ENCODE measurements at places on chromosomes 7 and 10.

DNA sequence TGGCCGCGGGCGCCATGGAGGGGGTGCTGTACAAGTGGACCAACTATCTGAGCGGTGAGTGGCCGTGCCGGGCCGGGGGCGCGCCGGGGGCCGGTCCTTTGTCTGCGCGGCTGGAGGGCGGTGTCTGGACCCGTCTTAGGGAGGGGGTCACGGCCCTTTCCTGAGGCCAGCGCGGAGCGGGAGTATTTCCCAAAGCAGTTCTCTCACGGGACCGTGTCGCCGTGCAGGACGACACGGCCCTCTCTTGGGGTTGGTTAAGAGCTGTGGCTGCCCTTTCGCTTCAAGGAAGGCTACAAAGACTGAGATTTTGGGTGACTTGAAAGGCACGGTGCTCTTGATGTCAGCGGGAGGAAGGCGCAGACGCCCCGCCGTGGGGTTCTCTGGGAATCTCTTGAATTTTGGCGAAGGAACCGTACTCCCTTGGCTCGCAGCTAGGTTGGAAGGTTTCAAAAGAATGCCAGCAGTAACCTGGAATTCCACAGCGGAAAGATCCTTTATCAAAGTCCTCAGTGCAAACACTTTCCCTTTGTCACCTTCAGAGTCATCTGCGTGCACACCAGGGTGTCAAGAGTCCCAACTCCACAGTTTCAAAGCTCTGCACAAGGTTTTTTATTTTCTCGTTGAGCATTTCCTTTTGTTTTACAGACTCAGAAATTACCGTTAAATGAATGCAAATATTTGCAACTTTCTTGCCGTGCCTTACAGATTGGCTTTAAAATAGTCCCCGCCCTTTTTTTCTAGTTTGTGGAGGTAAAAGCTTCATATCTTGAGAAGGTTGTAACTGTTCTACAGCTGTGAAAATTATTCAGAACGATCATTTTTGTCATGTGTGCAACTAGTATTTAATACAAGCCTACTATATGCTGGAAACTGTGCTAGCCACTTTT is 780 bp downstream of the PLEKHA8 start:
- DNase-seq, result peak; percentile 6

DNA sequence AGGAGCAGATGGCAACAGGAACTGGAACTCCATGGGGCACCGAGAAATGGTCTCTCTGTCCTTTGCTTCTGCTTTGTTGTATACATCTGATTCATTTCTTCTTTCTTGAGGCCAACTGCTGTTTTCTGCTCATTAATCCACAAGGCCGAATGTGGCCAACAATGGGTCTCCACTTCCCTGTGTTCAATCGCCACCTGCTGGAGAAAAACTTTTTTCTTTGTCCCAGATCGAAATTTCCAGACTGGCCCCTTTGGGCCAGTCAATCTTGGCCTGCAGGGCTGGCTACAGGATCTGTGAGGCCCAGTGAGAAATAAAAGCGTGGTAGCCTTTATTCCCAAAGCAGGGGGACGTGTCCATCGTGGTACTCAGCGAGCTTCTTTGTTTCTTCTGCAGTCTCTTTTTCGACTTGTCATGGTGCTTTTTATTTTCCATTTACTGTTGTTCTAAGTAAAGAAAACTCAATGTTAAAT is 58.8 kb downstream of the PARP12 start:
- DNase-seq, result no peak

DNA sequence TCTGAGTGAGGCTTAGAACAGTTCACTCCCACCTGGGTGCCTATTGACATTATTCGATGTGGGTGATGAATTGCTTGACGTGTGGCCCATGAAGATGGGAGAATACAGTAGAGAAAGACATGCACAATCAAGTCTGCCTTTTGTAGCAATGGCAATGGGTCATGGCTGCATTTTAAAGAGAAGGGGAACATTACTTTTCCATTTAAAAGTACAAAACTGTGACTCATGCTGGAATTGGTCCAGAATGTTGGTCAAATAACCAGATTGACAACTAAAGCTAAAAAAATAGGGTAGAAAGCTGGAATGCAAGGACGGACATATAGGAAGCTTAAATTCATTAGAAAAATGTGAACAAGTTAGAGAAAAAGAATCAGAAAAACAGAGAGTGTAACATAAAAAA is 104.1 kb upstream of the SLC25A13 start:
- no peak for DNase-seq

GRCh38 chr7:2567679-2568278 is 9.0 kb downstream of the IQCE start:
- DNase-seq, result no peak

DNA sequence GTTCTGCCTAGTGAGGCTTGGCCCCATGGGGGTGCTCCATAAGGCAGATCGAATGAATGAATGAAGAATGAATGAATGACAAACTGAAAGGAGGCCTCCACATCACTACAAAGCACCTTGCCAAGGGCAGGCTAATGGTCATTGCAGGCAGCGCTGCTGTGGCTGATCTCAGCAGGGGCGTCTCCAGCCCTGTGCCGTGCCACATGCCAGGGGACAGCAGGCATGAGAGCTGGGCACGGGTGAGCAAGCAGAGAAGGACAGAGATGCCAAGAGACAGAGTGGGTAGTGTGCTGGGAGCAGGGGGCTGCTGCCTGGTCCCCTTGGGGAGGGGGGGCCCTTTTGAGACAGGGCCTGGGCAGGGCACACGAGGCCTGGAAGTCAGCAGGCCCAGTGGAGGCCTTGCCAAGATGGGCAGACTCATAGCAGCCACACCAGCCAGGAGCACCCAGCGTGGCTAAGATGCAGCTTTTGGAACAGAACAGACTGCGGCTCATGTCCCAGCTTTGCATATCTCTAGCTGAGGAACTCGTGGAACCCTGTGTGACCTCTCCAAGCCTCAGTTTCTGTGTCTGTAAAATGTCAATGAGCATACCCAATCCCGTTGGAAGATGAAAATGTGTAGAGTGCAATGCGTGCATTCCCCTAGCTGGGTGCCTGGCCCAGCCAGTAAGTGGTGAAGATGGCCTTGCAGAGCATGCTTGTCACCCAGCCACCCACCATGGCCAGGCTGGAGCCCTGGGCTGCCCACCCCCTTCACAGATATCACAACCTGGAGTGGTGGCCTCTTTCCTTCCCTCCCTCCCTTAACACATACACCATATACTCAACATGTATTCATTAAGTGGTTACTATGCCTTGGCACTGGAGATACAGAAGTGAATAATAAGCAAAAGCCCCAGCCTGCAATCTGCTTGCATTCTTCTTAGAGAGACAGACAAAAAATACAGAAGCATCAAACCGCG is 61.1 kb upstream of the LRRC18 start:
- no peak for DNase-seq
